CD14-positive monocyte (primary cell): ENCODE measurements at places on chromosomes 1 and 21.

- DNase-seq, result no peak
Observed at GRCh38 chr1:82560566-82560965, 759.8 kb downstream of the ADGRL2 start.

GRCh38 chr1:168179438-168180147 lies 831 bp downstream of the TIPRL start:
- no peak for DNase-seq

DNA sequence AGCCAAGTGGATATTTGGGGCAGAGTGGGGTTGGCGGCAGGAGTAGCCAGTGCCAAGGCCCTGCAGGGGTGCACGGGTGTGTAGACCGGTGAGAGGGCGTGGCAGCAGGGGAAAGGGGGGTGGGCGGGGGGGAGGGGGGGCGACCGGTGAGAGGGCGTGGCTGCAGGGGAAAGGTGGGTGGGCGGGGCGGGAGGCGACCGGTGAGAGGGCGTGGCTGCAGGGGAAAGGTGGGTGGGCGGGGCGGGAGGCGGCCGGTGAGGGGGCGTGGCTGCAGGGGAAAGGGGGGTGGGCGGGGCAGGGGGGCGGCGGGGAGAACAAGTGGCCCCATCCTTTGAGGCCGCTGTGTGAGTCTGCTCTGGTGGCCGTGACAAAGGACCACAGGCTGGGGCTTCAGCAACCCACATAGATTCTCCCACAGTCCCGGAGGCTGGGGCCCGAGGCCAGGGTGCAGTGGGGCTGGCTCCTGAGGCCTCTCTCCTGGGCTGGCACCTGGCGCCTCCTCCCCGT lies 25.8 kb downstream of the RRP1 start:
- no peak for DNase-seq

GRCh38 chr1:151790071-151790939 lies at the start of gene TDRKH:
Gene TDRKH (minus strand): TSS chr1:151790500. CDS start chr1:151783022, 7,478 bp downstream.
- DNase-seq, result peak; percentile 98

DNA sequence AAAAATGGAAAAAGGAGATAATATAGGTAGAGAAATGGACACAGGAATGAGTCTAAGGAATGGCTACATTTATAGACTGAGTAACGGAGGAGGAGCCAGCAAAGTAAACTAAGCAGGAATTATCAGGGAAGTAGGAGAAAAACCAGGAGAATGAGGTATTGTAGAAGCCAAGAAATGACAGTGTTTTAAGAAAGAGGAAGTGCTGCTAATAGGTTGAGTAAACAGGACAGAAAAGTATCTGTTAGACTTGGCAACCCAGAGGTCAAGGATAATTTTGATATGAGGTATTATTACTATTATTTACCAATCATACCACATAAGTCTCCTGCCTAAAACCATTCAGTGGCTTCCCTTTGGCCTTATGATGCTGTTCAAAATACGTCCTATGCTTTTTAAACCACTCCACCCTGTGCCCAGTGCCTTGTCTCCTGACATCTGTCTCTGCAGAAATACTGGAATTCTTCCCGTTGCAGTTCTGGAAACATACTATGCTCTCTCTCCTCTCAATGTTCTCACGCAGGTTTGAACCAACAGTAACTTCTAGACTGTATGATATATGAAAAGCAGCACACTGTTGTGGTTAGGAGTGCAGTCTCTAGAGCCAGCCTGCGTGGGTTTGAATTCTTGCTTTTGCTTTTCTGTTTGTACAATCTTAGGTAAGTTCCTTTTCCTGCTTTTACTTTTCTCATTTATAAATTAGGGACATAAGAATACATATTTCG lies 24.6 kb upstream of the NEK7 start:
- DNase-seq, result no peak

DNA sequence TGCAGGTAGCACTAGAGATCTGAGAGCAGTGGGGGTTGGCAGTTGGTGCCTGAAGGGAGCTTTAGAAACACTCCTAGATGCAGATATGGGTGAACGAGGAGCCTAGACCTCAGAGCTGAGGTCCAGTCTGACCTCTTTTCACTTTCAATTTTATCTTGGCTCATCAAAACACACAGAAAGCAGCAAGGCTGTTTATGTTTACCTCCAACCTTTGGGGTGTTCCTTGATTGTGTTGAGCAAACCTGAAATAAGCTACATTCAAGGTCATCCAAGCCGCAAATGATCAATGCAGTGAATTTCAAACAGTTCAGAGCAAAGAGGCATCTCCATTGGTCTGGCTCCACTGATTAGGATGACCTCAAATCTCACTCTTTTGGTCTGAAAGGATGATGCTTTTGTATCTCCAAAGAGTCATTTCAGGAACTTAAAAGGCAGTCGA lies 1.3 kb downstream of the LY9 start:
- no peak for DNase-seq

DNA sequence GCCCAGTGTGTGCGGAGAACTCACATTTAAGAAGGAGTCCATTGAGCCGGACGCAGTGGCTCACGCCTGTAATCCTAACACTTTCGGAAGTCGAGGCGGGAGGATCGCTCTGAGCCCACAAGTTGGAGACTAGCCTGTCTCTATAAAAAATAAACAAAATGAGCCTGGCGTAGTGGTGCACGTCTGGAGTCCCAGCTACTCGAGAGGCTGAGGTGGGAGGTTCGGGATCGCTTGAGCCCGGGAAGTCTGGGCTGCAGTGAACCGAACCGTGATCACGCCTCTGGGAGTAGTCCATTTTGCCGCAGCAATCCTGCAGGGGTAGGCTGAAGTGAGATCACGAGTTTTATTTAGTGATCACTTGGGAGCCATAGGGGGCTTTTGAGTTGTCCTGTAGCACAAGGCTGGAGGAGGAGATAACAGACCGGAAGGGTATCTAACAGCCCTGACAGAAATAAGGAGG lies 497 bp upstream of the FUCA1 start:
- no peak for DNase-seq

GRCh38 chr1:209900734-209901133 lies 37.3 kb upstream of the SYT14 start:
- no peak for DNase-seq

- no peak for DNase-seq
Observed at GRCh38 chr1:33228935-33229487, 27.3 kb upstream of the ZNF362 start.

- no peak for DNase-seq
Observed at GRCh38 chr1:46553506-46553905, 2.1 kb upstream of the KNCN start.

GRCh38 chr1:212459656-212460055 lies 26.9 kb downstream of the NENF start:
- no peak for DNase-seq

- DNase-seq, result no peak
Observed at GRCh38 chr1:162772571-162773154, 17.8 kb upstream of the HSD17B7 start.

- DNase-seq, result no peak
Observed at GRCh38 chr21:43004926-43005325, 30.6 kb downstream of the PKNOX1 start.

DNA sequence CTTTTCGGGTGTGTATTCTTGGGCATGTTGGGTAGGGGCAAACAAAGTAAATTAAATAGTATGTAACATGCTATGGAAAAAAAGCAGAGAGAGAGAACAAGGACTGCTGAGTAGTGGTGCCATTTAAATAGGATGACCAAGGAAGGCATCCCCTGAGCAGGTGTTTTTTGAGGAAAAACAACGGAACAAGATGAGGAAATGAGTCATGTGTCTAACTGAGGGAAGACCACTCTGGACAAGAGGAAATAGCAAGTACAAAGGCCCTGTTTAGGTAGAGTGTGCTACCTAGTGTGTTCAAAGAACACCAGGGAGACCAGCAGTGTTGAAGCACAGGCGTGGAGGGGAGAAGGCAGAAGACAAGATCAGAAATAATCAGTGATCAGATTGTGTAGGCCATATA lies 20.1 kb upstream of the GUCA2A start:
- DNase-seq, result no peak

DNA sequence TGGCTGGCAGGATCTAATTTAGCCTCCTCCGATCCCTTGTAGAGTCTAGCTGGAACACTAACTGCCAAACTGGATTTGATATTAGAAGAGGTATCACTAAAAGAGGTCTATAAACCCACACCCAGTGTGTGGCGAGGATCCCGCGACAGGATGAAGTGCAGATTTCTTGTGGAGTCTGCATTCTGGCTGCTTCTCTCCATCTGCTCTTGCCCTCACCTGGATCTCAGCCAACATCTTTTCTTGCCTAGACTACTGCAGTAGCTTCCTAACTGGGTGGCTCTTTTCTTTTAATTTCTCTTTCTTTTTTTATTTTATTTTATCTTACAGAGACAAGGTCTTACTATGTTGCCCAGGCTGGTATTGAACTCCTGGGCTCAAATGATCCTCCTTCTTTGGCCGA lies 48.9 kb upstream of the CAPZB start:
- no peak for DNase-seq

GRCh38 chr1:119958223-119958622 lies 61.9 kb upstream of the ADAM30 start:
- DNase-seq, result no peak

GRCh38 chr1:23704834-23705495 lies 13.4 kb downstream of the RPL11 start:
- DNase-seq, result no peak

DNA sequence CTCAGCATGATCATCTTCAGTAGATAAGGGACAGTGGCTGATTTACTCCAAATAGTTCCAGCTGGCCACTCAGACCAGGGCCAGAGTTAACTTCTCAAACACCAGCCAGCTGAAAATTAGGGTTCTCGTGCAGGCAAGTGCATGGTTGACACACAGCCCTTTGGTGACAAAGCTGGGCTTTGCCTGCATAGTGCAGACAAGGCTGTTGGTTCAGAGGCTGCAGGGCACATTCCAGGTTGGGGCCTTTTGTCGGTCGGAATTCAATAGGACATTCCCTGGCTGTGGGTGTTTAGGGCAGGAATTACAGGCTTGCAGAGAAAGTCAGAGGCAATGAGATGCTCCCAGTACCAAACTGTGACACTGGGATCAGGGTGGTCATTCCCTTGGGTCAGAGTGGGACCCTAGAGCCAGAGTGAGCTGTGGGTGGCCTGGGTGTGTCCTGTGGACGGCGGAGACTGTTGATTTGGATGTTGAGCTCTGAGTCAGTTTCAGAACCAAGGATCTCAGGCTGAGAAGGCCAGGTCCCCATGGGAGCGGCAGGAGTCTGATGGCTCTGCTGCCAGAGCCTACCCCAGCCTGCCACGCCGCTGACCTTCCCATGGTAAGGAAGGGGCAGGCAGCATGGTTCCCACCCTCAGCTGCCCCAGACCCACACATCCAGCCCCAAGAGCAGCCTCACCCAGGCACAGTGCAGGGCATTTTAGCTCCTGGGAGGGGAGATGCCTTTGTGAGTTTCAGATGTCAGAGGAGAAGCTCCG lies 56.2 kb downstream of the STUM start:
- DNase-seq, result no peak

GRCh38 chr1:19453741-19454201 lies 31.6 kb downstream of the CAPZB start:
- peak; percentile 23 for DNase-seq

DNA sequence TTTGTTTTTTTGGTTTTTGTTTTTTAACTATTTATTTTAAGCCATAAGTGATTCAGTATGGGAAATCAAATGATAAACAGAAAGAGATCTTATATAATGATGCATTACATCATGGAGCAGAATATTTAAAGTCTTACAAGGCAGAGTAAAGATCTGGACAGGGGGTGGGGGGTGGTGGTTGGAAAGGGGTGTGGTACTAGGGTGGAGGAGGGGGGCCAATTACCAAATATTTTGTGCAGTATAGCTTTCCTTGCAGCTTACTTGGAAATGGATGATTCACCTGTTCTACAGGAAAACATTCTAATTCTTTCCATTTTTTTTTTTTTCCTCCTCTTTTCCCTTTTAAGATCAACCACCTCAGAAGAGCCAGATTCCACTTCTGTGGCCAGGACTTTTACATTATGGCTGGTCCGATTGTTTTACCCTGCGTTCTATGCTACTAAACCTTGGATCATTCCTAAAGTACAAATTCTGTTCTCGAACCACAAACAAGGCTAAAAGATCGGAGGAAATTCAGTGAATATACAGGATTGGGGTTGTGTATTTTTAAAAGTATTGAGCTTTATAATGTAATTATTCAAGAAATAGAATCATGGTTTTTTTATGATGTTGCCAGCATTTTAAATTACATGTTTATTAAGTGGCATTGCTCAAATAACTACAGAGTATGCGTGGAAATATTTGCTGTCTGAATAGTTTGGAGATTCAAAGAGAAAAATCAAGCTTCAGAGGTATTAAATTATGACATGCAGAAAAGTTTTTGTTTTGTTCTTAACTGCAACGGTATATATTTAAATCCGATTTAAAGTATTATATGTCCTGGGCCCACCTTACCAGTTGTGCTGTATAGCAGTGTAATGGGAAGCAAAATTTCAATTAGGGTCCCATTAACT lies 859.5 kb downstream of the USP25 start:
- DNase-seq, result no peak

- no peak for DNase-seq
Observed at GRCh38 chr1:225972344-225973152, 26.6 kb downstream of the SDE2 start.

DNA sequence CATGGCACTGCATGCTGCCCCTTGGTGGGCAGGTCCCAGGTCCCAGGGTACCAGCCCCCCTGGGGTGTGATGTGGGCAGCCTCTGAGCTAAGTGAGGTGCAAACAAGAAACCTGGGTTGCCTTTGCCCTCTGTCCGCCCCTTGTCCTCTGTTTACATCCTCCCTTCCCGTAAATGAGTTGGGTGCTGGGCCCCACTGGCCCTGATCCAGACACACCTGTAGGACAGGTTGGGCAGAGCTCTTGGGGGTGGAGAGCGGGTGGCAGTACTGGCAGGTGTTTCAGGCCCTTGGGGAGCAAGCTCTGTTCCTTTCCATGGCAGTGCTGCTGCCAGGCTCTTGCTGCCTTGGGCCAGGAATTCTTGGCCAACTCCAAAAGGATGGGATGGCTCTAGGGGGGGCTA lies 35.8 kb downstream of the ELF3 start:
- no peak for DNase-seq

- no peak for DNase-seq
Observed at GRCh38 chr1:228207381-228207810, 448 bp upstream of the OBSCN start.

- DNase-seq, result no peak
Observed at GRCh38 chr1:23035823-23036452, 16.7 kb downstream of the KDM1A start.

DNA sequence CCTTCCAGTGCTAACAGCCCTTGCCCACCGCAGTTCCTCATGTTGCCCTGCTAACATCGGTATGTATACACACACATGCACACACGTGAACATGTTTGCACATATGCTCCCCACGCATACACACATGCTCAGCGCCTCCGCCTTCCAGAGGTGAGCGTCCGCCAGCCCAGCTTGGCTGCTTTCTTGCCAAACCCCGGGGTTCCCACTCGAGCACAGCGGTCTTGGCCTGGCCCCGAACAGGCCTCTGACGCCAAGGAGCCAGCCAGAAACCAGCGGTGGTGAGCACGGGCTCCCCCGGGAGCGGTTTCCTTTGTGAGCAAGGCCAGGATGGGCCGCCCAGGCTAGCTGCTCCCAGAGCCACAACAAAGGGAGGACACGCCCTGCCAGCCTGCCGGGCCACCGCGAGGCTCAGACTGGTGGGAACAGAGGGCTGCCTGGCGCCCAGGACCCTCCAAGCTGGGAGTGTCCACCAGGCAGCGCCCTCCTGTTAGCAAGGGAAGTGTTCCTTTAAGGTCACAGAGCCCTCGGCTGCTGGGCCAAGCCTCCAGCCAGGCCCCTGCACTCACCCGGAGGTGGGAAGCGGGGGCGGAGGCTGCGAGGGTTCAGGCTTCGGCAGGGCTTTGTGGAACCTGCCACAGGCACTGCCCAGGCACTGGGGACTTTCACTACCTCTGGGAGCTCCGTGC lies 65.4 kb downstream of the ALPL start:
- no peak for DNase-seq

- DNase-seq, result no peak
Observed at GRCh38 chr21:25176637-25177412, 430.5 kb downstream of the MRPL39 start.
